ENCODE measurements at places on chromosomes 11 and 22. TPM values are rescaled to one million over a fixed set of nuclear protein-coding genes. Genes with fewer than 3 reads are reported as not detected.

DNA sequence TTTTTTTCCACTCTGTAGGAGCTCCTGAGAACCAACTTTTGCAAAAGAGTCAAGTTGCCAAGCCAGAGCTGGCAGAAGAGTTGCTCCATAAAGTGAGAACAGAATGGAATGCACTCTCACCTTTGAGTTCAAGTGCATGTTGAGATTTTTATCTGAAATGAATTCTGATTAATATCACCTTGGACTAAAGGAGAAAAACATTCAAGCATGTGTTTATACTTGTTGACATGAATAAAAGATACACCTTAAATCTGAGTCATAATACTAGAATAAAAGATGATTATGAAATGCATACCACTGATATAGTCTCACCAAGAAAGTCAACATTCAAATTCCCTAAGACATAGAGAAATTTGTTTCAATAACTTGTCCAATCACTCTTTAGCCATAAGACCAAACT lies 37.8 kb downstream of the ARL14EP start:
- DNase-seq, result no peak

DNA sequence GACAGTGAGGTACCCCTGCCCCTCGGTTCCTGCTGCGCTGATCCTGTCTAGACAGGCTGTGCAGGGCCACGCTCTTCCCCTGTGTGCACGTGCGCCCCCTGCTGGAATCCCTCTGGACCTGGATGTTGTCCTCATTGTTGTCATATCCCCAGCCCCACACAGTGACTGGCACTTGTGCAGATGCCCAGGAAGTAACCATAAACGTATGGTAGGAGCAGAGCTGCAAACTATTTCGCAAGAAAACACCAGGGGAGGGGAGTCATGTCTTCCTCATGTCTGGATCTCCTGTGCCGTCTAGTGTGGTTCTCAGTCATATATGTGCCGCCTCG lies 114.7 kb downstream of the CRYBB2 start:
- peak; percentile 65 for DNase-seq

DNA sequence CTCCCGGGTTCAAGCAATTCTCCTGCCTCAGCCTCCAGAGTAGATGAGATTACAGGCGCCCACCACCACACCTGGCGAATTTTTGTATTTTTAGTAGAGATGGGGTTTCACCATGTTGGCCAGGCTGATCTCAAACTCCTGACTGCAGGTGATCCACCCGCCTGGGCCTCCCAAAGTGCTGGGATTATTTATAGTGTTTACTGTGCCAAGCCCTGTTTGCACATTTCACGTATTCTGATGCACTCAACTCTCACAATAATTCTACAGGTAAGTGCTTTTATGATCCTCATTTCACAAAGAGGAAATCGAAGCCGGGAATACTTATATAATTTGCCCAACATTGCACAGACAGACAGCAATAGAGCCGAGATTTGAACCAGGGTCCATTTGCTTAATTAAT lies 38.0 kb upstream of the DAGLA start:
- DNase-seq, result no peak

OR51B5 gene
- total RNA-seq, result not detected

- DNase-seq, result no peak
These were observed at the start of gene KCNJ1 for GRCh38 chr11:128867277-128867676. KCNJ1 (minus strand) TSS chr11:128867296; CDS start chr11:128840243, 27,053 bp downstream.

- DNase-seq, result peak; percentile 37
These were observed 504.3 kb downstream of the FAM181B start for GRCh38 chr11:82229341-82229740.

GRCh38 chr22:45083659-45084305 lies 74.0 kb upstream of the PHF21B start:
- DNase-seq, result no peak

- DNase-seq, result no peak
These were observed 95.2 kb upstream of the PDGFD start for GRCh38 chr11:104259121-104259610.

- DNase-seq, result peak; percentile 86
These were observed 121.5 kb downstream of the RRAS2 start for GRCh38 chr11:14237444-14237961.

DNA sequence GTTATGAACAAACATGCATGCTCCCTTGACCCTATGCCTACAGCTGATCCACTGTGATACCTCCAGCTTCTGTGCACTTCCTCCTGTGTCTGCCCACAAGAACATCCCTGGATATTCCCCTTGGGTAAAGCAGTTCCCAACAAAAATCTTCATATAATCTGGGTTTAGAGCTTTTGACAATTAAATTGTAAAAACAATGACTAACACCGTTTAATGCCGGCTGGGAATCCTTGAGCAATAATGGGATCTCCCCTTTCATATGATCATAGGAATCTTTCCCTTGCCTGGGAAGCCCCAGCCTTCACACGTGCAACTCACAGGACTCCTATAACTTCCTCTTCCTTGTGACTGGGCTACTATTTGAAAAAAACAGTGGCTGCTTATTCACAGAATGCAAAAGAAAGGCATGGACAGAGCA lies 6.3 kb upstream of the ZC3H12C start:
- DNase-seq, result no peak

SCGB1D2 gene
- total RNA-seq, result not detected

DNA sequence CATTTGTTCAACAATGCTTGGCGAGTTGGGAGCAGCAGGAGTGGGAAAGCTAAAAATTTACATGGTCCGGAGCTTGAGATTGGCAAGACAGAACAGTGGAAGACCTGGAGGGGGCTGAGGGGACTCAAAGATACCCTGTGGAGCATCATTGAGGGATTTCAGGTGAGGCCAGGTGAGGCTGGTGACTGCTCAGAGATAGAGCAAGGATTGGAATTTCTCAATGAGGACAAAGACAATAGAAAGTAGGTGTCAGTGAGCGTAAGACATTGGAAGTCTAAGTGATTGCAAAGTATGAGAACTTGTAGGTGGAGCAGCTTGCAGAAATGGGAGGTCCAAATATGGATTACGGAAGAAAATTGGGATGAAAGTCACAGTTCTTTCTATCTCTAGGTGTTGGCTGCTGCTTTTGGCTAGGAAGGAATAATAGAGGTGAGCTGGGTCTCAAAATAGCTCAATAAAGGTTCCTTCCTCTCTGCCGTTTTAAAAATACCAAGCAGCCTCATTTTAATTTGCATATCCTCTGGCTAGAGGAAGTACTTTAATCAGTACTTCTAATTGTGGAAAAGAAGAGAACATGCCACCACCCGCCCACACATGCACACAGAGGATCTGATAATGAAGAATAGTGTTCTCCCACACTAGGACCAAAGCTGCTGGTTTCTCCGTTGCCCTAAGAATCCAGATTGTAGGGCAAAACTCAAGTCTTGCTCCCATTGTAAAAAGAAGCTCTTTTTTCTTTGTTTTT lies 41.8 kb upstream of the SORL1-AS1 start:
- DNase-seq, result peak; percentile 78

DNA sequence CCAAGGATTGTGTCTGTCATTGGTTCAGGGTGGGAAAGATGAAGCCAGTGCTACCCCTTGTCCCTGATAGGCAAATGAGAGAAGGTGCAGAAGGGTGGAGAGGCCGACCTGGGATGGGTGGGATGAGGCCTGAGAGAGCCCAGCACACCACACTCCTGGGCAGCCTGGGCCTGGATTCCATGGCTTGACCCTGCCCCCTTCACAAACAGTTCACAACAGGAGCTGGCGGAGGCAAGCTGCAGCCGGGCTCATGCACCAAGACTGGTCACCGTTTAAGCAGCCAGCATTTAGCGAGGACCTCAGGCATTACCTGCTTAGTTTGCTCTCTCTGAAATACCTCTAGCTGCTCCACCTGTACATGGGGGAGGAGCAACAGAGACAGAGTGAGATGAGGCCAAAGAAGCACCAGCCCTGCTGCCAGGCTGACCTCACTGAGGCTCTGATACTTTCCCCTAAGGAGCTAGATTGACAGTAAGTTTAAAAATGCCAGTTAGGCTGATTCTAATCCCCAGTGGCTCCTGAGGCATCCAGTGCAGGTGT lies 13.5 kb downstream of the IL18BP start:
- DNase-seq, result no peak

DNA sequence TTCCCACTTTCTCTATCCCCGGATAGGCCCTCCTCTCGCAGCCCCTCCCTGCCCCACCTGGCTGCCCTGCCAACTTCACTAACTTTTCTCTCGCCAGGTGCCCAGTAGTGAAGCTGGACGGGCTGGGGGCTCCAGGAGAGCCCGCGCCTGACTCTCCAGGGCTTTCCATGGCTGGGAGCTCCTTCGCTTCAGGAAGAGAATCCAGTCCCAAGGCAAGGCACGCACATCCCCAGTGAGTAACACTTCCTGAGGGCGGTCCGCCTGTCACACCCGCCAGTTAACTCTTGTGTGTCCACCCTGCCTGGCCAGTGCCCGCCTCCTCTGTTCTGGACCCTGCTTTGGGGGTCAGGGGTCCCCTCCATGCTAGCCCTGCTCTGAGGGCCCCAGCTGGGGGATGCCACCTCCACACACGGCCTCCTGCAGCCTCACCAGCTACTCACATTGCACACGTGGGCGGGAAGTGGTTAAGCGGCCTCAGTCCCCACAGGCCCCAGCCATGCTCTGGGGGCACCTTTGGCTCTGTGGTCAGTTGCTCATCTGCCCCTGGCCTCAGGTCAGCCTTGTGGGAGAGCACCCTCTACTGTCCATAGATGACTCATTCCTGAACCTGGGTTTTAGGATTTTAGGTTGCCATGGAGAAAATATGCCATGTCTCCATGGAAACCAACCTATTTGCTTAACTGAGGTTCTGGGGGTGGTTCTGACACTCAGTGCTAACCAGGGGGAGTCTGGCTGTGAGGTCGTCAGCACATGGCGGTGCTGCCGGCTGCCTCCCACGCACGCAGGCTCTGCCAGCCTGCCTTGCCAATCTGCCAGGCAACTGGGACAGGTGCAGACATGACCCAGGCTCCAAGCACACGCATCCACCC lies at the start of gene RIN1:
RIN1 (minus strand) TSS at position 201 of the 869 bp plus-strand sequence; CDS start at position 169, 32 bp downstream.
- peak; percentile 39 for DNase-seq

- DNase-seq, result no peak
These were observed 615.9 kb downstream of the ETS1 start for GRCh38 chr11:127971448-127971847.

DNA sequence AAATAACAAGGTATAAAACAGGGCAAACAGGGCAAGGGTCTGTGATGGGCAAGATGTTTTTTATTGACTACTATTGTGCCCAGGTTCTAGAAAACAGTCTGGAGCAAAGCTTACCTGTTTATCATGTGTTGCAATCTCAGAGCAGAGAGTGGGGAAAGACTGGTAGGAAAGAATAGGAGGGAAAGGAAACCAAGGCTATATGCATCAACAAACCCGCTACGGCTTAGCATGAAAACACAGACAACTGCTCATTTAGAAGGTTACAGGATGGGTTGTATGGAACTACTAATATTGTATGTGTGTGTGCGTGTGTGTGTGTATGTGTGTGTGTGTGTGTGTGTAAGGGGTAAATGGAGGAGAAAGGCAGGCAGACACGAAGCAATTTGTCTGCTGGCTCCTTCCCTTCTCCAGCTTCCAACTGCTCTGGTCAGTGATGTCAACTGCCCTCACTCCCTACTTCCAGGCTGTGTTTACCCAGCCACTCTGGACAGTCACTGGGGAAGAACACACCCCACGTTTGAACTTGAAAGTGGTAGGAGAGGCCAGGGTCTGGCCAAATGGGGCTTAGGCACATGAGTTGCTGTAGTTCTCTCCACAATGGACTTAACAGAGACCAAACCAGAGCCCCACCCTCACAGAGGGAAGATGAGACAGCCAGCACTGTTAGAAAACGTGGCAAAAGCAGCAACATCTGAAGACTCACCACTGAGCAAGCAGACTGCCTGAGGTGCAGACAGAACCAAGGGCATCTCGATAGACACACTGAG lies 47.0 kb downstream of the GAB2 start:
- DNase-seq, result no peak

MMP8 gene
- not detected for total RNA-seq

GRCh38 chr11:35859301-35859700 lies 84.6 kb upstream of the LDLRAD3 start:
- no peak for DNase-seq

GRCh38 chr11:34270711-34271110 lies 87.1 kb downstream of the ABTB2 start:
- DNase-seq, result no peak

GRCh38 chr11:97685695-97686094 lies 1295.9 kb downstream of the JRKL start:
- no peak for DNase-seq

DNA sequence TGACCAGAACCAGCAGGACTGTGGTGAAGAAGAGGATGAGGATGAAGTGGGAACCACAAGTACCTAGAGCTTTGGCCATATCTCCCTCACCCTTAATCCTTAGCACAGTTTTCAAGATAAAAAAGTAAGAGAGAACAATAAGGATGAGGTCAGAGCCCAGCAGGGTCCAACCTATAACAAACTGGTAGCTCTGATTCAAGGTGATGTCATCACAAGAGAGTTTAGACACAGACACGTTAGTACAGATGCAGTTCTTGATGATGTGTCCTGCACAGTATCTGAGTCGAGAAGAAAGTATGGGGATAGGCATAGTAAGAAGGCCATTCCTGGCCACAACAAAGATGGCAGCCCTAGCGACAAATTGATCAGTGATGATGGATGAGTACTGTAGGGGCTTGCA lies 586 bp downstream of the OR56A5 start:
- no peak for DNase-seq

GRCh38 chr22:20204311-20204710 lies 53.5 kb upstream of the CCDC188 start:
- no peak for DNase-seq

Data from OCI-LY7 (cell line).